Naive thymus-derived CD8-positive, alpha-beta T cell (primary cell): ENCODE measurements at places on chromosomes 4 and X.
A peak's percentile ranks its signal among the peaks of the same experiment; 100 is the strongest.

GRCh38 chrX:43573441-43574015, 82.6 kb upstream of the MAOA start:
- H3K36me3 ChIP-seq: no peaks in the 10 kb centered on the region
- no peaks in the 10 kb centered on the region for H3K27me3 ChIP-seq
- no peak overlapping the region for H3K4me3 ChIP-seq

- no peak for DNase-seq
- no peaks in the 10 kb centered on the region for H3K36me3 ChIP-seq
- no peak overlapping the region for H3K4me3 ChIP-seq
- H3K27ac ChIP-seq: no peak overlapping the region
These were observed 210.8 kb downstream of the SPOCK3 start for GRCh38 chr4:167023364-167023925.

- no peaks in the 10 kb centered on the region for H3K27me3 ChIP-seq
These were observed 1.8 kb downstream of the ARHGAP4 start for GRCh38 chrX:153924149-153924861.

GRCh38 chr4:966266-967112, 6.9 kb downstream of the DGKQ start:
- peak overlapping the region; percentile 49 for H3K27ac ChIP-seq
- peaks cover 20% of the 10 kb centered on the region for H3K4me1 ChIP-seq
- H3K36me3 ChIP-seq: no peaks in the 10 kb centered on the region
- DNase-seq: no peak

DNA sequence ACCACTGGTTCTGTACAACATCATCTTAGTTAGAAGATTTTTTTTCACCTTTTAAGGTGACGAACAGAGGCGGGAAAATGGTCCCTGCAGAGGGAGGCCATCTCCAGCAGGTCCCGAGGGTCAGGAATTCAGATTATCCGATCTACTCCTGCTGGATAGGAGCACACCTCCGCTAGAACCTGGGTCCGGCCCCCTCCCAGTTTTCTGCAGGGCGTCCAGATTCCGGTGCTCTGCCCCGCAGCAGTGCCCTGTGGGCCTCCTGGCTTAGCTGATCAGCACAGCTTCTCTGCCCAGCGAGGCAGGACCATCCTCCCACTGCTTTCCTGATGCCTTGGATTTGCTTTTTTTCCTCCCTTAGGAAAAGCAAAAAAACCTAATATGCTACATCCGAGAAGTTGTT, 2.3 kb downstream of the TBL1X start:
- H3K27ac ChIP-seq: peak overlapping the region; percentile 90
- H3K36me3 ChIP-seq: peaks cover 5% of the 10 kb centered on the region
- no peaks in the 10 kb centered on the region for H3K27me3 ChIP-seq
- peaks cover 16% of the 10 kb centered on the region for H3K4me1 ChIP-seq

DNA sequence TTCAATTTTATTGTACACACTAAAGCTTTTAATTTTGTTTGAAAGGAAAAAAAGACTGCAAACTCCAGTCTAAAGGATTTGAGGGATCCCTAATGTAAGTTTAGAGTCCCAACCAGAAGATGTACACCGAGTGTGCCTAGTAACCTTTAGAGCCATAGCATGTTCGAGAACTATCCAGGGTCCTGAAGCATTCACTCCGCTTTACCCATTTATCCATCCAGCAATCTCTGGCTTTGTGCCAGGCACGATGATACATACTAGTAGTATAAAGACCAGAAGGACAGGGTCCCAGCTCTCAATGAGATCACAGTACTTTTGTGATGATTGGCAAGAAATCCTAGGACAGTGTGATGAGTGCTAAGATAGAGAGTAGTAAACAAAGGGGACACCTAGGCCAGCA, 168.7 kb downstream of the STK32B start:
- DNase-seq: no peak
- no peak overlapping the region for H3K27ac ChIP-seq
- peaks cover 16% of the 10 kb centered on the region for H3K36me3 ChIP-seq
- no peaks in the 10 kb centered on the region for H3K4me1 ChIP-seq

- H3K4me1 ChIP-seq: peaks cover 51% of the 10 kb centered on the region
- H3K27ac ChIP-seq: no peak overlapping the region
- H3K27me3 ChIP-seq: peaks cover 60% of the 10 kb centered on the region
These were observed 1.0 kb upstream of the SFRP2 start for GRCh38 chr4:153789741-153790499.

DNA sequence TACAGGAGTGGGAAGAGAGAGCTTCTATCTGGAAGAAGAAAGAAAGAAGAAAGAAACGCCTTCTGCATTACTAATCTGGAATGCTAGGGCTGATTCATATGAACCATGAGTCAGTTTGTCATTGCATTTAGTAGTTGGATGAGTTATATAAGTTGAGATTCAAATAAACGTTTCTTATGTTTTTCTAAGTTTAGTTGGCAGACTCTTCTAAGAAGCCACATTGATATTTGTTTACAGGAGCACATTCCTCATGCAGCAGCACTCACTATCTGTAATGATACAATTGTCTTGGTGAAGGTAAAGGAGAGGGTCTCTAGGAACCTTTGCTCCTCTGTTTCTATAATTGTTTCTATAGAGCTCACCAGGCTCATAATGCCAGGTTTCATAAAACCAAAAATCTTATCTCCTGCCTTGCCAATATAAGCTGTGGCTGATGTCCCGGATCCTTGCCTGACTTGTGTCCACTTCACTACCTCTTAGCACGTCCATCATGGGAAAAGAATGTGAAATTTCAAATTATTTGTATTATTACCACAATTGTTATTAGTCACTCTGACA, 39.5 kb downstream of the HOPX start:
- H3K27me3 ChIP-seq: no peaks in the 10 kb centered on the region
- H3K4me3 ChIP-seq: no peak overlapping the region
- peaks cover 13% of the 10 kb centered on the region for H3K4me1 ChIP-seq
- no peak overlapping the region for H3K27ac ChIP-seq
- H3K36me3 ChIP-seq: peaks cover 2% of the 10 kb centered on the region

GRCh38 chrX:45850197-45850774, 649.6 kb upstream of the DIPK2B start:
- DNase-seq: peak; percentile 18
- peak overlapping the region; percentile 77 for H3K27ac ChIP-seq
- peak overlapping the region; percentile 91 for H3K4me3 ChIP-seq
- no peaks in the 10 kb centered on the region for H3K27me3 ChIP-seq
- H3K4me1 ChIP-seq: peaks cover 16% of the 10 kb centered on the region
- H3K36me3 ChIP-seq: peaks cover 2% of the 10 kb centered on the region

DNA sequence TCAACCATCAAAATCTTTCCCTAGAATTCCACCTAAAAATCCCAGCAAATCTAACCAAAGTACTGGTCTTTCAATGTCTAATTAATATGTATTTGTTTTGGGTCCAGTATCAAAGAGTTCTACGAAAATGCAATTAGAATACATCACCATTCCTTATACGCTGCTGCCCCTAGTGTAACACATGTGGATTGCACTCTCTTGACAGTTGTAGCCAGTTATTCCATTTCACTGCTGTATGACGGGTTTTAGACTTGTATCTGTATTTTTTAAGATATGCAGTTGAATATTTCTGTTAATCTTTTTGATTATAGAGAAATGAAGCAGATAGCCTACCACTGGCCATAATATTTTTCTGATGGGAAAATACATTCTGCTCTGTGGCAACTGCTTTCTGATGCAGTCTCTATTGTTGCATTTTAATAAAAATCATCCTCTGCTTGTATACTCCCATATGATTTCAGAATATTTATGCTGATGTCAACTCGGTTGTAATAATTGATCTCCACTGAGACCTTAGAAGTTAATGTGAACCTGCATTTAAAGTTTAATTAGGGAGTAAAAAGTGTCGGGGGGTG, 17.1 kb upstream of the PAGE2B start:
- no peaks in the 10 kb centered on the region for H3K27me3 ChIP-seq
- H3K27ac ChIP-seq: no peak overlapping the region
- H3K4me1 ChIP-seq: peaks cover 21% of the 10 kb centered on the region
- H3K36me3 ChIP-seq: peaks cover 2% of the 10 kb centered on the region

DNA sequence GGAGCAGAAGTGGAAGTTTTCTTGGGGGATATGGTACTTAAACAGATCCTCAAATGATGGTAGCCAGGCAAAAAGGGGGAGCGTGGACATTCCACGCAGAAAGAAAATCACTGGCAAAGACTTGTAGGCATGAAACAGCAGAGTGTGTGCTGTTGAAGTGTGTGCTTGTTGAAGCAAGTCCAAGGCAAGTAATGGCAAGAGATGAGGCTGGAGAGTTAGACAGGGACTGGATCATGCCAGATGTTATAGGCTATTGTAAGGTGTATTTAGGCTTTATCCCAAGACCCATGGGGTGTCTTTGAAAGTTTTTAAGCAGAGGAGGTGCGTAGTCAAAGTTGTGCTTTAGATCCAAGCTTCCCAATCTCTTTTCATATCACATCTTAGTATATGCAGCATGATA, 124.5 kb downstream of the MBNL3 start:
- no peak overlapping the region for H3K27ac ChIP-seq
- H3K27me3 ChIP-seq: no peaks in the 10 kb centered on the region
- no peak for DNase-seq
- no peaks in the 10 kb centered on the region for H3K4me1 ChIP-seq
- H3K36me3 ChIP-seq: no peaks in the 10 kb centered on the region

DNA sequence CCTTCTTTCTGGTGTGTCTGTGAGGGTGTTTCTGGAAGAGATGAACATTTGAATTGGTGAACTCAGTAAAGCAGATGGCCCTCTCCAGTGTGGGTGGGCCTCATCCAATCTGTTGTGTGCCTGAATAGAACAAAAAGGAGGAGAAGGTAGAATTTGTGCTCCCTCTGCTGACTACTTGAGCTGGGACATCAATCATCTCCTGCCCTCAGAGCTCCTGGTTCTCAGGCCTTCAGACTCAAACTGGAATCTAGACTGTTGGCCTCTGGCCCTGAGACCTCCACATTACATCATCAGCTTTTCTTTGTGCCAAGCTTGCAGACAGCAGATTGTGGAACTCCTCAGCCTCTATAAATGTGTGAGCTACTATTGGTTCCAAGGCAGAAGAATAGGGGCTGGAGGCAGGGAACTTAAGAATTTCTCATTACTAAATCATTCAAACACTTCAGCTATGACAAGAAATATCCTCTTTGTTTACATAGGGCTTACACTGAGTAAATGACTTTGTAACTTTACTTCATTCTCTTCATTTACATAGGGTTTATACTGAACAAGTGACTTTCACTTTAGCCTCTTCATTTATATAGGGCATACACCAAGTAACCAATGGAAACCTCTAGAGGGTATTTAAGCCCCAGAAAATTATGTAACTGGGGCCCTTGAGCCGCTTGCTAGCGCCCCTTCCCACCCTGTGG, 86.9 kb upstream of the NWD2 start:
- no peak overlapping the region for H3K27ac ChIP-seq
- no peaks in the 10 kb centered on the region for H3K36me3 ChIP-seq
- H3K4me1 ChIP-seq: no peaks in the 10 kb centered on the region

GRCh38 chr4:63049726-63050125, 1359.5 kb downstream of the TECRL start:
- no peak for DNase-seq
- H3K4me1 ChIP-seq: no peaks in the 10 kb centered on the region
- H3K4me3 ChIP-seq: no peak overlapping the region
- no peak overlapping the region for H3K27ac ChIP-seq
- no peaks in the 10 kb centered on the region for H3K27me3 ChIP-seq

DNA sequence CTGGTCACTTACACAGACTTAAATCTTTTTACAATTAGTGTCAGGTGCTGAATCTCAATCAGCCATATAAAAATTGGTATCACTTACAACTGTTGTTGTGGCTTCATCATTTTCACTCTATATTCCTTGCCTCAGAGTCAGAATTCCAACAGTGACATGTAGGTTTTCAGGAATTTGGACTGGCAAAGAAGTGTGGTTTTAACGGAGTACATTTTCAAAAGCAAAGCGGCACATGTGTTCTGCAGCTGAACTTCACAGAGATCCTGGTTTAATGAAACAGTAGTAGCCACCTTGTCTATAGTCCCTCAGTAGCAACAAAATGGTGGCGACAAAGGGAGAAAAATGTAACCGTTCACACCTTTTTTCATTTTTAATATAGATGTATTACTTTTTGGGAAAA, 486.6 kb downstream of the FAT4 start:
- no peaks in the 10 kb centered on the region for H3K27me3 ChIP-seq
- no peaks in the 10 kb centered on the region for H3K36me3 ChIP-seq
- DNase-seq: no peak
- H3K4me3 ChIP-seq: no peak overlapping the region

- DNase-seq: no peak
- peaks cover 12% of the 10 kb centered on the region for H3K4me1 ChIP-seq
- no peak overlapping the region for H3K27ac ChIP-seq
- H3K27me3 ChIP-seq: no peaks in the 10 kb centered on the region
- H3K36me3 ChIP-seq: no peaks in the 10 kb centered on the region
These were observed 103.3 kb upstream of the LEF1 start for GRCh38 chr4:108272046-108272445.

DNA sequence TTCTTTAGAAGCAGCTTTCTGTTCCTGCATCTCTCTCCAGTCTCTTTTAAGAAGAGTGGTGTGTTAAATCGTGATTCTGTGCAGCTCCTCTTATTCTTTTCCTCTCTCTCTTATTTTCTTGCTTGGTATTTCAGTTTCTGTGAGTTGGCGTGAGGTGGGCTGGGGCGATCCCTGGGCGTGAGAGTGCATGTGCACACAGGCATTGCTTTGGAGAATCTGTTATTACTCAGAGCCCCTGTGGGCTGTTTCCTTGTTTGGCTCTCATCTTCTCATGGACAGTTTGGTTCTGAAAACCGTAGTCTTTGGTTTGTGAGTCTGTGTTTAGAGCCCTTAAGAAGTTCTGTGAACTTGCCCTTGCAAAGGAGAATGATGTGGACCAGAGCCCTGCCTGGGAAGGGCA, 97.2 kb upstream of the CLNK start:
- H3K36me3 ChIP-seq: no peaks in the 10 kb centered on the region
- H3K27ac ChIP-seq: no peak overlapping the region
- DNase-seq: no peak
- H3K4me1 ChIP-seq: no peaks in the 10 kb centered on the region
- peaks cover 3% of the 10 kb centered on the region for H3K27me3 ChIP-seq

GRCh38 chrX:15750611-15751154, 12.6 kb downstream of the CA5B start:
- DNase-seq: no peak
- H3K4me3 ChIP-seq: peak overlapping the region; percentile 82
- H3K27ac ChIP-seq: peak overlapping the region; percentile 99
- H3K27me3 ChIP-seq: no peaks in the 10 kb centered on the region
- H3K36me3 ChIP-seq: peaks cover 20% of the 10 kb centered on the region

DNA sequence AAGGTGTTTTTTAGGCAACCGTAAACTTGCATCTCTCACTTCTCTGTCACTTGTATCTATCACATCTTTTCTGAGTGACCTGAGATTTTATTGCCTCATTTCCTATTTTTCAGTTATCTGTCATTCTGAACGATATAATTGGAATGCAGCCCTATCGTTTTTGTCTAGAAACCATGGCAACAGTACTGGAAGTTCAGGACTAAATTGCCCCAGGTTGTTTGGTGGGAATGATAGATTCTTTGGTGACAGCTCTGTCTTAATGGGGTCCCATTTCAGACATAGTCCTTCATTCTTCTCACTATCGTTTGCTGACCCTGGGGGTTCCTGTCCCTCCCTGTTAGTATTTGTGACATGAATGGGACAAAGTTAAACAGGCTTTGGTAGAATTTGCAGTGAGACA, 267.7 kb upstream of the GALNT7 start:
- H3K27me3 ChIP-seq: peaks cover 7% of the 10 kb centered on the region
- DNase-seq: no peak
- H3K36me3 ChIP-seq: no peaks in the 10 kb centered on the region
- H3K27ac ChIP-seq: no peak overlapping the region
- no peak overlapping the region for H3K4me3 ChIP-seq
- H3K4me1 ChIP-seq: no peaks in the 10 kb centered on the region
